ENCODE measurements at places on chromosomes 12 and 14. TPM values are rescaled to one million over a fixed set of nuclear protein-coding genes. Genes with fewer than 3 reads are reported as not detected.

The SLC25A47 gene
- total RNA-seq, result not detected

The VRTN gene
- total RNA-seq, result not detected

The KLHL33 gene
- not detected for total RNA-seq

The RARG gene
- 65.4 TPM for total RNA-seq

The RAB35 gene
- 27.0 TPM for total RNA-seq

The TDRD9 gene
- total RNA-seq, result 1.3 TPM

The VWF gene
- total RNA-seq, result 2.2 TPM

The TAS2R10 gene
- total RNA-seq, result 0.24 TPM

The DPPA3 gene
- not detected for total RNA-seq

The NRL gene
- total RNA-seq, result 0.96 TPM

The AKAP6 gene
- 2.7 TPM for total RNA-seq

The DCD gene
- not detected for total RNA-seq

The OAS1 gene
- 4.3 TPM for total RNA-seq

The TEX52 gene
- not detected for total RNA-seq

Data from tracheal epithelial cell (primary cell).